ENCODE measurements at places on chromosomes 12 and 14.

DNA sequence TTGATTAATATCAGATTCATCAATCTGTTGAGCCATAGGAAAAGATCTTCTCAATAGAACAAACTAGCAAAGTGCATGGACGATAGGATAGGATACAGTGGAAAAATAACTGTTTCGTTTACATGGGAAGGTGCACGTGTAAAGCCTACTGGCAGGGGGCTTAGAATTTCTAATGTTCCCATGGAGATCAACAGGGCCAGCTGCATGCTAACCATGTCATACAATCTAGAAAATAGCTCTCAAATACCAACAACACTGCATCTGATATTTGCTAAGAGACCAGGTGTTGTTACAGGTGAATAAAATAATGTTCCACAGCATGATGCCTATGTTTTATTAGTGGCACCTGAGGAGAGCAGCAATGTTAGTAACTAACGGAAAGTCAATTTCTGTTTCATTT, 72.5 kb downstream of the ACSS3 start:
- no peak for DNase-seq

- DNase-seq, result no peak
Measured at GRCh38 chr14:20730891-20731290, 14.8 kb upstream of the EDDM3A start.

DNA sequence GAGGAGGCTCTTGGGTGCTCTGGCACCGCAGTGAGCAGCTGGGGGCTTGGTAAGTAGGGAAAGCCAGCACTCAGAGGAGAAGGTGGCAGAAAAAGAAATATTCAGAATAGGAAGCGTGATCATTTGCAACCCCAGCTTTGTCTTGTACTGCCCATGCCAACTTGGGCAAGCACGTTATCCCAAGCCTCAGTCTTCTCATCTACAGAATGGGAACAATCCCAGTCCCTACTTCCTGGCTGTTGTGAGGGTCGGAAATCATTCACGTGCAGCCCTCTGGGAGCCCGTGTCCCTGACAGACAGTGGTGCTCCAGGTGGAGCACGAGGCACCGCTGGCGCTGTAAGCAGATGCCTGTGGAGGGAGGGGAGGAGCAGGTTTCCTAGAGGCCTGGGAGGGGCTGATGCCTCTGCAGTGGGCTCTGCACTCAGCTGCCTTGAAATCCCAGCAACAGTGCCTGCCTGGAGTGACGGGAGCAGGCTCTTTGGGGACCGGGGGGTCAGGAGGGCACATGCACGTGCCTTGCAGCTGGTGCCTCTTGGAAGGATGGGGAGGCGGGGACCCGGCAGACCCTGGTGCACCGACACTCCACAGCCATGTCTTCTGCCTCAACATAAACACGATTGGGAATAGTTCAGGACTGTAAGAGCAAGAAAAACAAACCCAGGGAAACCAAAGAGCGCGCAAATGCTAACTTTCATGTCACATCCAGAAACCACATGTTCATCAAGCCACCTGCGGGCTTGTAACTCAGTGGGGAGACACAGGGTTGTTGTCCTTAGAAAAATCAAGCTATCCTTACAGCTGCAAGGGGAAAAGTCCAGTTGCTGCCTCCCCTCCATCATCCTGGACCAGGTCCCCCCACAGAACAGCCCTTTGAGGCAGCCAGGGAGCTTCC, 86.5 kb upstream of the DIO3 start:
- no peak for DNase-seq

- no peak for DNase-seq
Measured at GRCh38 chr14:68379510-68380328, 413.1 kb downstream of the ZFP36L1 start.

DNA sequence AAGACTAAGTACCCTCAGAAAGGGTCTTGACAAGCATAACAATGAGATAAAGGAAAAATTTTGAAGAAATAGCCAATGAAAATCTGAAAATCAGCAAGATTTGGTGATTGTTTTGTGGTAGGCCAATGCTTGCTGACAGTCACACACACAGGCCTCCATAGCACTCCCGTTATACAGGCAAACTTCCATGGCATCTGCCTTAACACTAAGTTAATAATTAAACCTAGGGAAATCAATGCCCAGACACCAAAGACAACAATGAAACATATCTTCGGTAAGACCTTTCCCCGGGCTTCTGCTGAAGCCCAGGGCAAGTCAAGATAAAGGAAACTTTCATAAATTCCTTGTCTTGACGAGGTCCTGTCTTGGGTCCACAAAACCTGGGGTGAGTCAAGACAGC, 18.6 kb upstream of the RERGL start:
- DNase-seq, result no peak

GRCh38 chr12:57429473-57430111, 1.3 kb downstream of the R3HDM2 start:
- DNase-seq, result no peak

GRCh38 chr12:129186952-129187351, 333.7 kb downstream of the GLT1D1 start:
- DNase-seq, result no peak

GRCh38 chr12:100171248-100171647, 28.6 kb upstream of the BLTP3B start:
- no peak for DNase-seq

GRCh38 chr12:110004598-110004997, 5.4 kb downstream of the ANKRD13A start:
- DNase-seq, result no peak

DNA sequence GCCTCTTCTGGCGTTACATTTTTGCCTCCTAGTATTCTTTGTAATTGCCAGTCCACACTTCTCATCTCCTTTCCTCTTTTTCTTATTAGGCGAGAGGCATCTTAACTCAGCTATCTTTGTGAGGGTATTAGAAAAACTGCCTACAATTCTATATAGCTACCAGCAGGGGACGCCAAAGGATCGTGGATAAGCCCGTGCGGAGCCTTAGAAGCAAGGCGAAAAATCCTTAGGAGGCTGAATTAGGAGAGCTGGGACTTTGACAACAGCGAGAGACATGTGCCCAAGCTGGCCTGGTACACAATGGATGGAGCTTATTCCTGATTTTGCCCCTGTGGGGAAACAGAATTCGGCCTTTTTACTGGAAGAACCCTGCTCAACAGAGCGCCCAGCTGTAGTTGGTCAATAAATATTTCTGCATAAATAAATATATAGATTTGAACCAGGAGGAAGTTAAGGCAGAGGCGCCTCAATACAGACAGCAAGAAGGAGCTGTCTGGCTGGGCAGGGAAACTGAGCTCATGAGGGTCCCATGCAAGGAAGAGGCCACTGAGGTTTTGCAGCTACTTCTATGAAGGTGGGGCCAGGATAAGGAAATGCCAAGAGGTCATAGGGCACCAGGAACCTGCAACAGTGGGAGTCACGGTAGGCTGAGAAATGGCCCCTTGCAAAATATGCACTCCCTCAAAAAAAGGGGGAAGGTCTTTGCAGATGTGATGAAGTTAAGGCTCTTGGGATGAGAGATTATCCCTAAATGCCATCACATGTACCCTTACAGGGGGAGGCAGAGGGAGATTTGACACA, 14.6 kb upstream of the RBM19 start:
- DNase-seq, result no peak

DNA sequence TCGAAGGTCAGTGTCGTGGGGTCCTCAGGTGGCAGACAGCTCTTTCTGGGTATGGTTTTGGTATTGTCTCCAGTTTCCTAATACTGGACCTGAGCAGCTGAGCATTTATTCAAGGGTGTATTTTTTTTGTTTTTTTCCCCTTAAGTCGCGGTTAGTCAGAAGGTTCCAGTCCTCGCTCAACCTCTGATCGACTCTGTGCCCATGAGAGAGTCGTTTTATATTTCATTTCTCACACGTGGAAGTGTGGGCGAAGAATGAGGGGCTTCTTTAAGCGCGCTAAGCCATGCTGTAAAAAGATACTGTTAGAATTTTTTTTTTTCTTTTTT, 499 bp downstream of the MIPOL1 start:
- no peak for DNase-seq

DNA sequence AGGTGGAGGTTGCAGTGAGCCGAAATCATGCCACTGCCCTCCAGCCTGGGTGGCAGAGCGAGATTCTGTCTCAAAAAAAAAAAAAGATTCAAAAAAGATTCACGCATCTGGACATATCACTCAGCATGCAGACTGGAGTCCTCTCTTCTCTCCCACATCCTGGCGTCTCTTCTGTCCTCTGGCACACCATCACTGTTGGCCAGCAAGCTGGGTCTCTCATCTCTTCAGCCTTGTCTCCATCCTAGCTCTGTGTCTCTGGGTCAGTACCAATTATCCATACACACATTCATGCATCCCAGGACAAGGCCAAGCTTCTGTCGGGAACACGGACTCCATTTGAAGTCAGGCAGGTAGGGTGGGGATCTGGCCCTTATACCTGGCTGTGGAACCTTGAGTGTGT, 105.5 kb upstream of the MAP1LC3B2 start:
- no peak for DNase-seq

- DNase-seq, result no peak
Measured at GRCh38 chr12:111168009-111168900, 200.6 kb downstream of the PHETA1 start.

GRCh38 chr14:102184316-102185035, 44.8 kb downstream of the WDR20 start:
- no peak for DNase-seq

GRCh38 chr12:82873951-82874350, 187.2 kb downstream of the TMTC2 start:
- no peak for DNase-seq

DNA sequence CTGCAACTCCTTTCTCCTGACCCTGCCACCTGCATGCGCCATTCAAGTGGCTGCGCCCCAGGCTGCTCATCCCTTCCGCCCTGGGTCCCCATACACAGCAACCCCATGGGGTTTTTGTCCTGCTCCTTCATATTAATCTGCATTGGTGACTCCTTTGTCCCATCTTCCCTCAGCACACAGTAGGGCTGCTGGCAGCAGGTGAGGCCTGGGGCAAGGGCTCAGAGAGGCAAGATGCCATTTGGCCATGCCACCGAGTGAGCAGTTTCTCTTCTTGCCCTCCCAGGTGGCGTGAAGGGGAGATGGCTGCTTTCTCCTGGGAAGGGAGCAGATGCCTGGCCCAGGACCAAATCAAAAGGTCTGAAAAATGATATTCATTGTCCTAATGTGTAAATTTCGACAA, 9.1 kb downstream of the RTL1 start:
- DNase-seq, result no peak

DNA sequence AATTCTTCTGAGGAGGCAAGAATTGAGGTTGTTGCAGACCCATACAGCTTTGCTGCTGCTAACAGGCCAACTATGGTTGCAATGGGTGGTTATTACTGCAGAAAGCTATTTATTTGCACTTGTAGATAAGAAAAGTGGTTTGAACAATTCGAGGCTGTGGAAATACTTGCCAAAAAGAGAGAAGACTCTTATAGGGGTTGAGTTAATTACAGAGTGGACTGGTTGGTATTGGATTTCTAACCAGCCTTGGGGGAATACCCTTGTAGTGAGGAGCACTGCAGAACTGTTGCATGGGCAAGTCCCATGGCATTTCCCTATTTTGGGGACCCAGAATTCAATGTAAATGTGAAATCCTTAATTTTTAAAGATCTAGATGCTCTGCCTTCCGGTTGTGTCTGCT, 120.5 kb downstream of the KCNMB4 start:
- DNase-seq, result no peak

GRCh38 chr14:61153914-61154545, 127.1 kb downstream of the TMEM30B start:
- no peak for DNase-seq

- DNase-seq, result no peak
Measured at GRCh38 chr14:35043046-35043445, 3.0 kb upstream of the FAM177A1 start.

- no peak for DNase-seq
Measured at GRCh38 chr14:79602045-79602444, 609.3 kb downstream of the DIO2 start.

DNA sequence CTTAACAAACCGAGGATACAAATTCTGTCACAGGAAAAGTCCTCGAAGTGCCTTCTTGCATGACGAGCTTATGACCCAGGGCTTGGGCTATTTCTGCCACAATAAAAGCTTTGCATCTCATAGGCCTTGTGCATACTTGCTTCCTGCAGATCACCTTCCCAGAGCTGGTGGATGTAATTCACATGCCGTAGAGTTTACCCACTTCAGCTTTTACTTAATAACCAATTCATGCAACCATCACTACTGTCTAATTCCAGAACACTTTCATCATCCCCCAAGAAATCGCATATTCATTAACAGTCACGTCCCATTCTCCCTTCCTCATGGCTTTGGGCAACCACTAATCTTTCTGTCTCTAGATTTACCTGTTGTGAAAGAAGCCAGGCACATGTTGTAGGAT, 9.0 kb upstream of the BDKRB1 start:
- no peak for DNase-seq

- DNase-seq, result no peak
Measured at GRCh38 chr14:96514694-96515093, 12.5 kb downstream of the PAPOLA start.

DNA sequence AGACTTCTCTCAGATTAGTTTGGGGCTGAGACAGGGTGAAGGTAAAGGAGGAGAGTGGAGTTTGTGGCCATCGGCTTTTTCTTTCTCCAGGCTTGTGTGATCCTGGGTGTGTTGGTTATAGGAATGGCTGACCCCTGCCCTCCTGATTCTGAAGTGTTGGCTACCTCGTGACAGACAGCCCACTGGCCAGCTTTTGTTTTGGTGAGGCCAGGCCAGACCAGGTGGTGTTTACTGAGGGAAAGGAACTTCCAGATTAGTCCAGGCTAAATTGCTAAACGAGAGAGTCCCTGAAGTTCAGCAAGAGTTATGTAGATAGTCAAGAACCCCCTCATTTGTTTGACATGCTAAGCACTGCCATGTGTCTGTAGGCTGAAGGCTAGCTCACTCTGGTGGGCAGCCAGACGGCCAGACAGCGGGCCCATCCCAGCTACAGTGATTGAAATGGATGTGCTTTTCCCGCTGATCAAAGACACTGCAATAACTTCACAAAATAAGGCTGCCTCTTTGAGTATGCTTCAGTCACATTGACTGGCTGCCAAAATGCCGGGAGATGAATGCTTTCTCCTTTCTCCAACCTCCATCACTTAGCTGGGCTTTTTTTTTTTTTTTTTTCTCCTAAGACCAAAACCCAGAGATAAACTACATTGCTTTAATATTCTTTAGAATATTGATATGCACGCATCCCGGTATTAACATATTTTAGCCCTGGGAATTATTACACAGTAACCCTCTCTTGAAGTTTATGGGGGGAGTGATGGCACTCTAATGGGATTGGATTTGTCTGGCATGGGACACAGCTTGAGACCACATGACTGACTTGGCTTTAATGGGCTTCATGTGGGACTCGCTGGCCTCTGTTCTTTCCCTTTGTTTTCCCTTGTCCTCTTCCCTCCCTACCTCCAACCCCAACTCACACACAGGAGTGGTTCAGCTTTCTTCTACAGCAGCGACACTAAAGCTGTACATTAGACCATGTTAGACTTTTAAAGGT, 76.9 kb downstream of the SMOC1 start:
- DNase-seq, result no peak

GRCh38 chr12:96236221-96236822, 42.1 kb downstream of the ELK3 start:
- no peak for DNase-seq
